ENCODE measurements at places on chromosomes 5 and 9.

- no peaks in the 10 kb centered on the region for H3K27me3 ChIP-seq
- no peaks in the 10 kb centered on the region for H3K36me3 ChIP-seq
- H3K27ac ChIP-seq: peak overlapping the region; percentile 61
- peaks cover 48% of the 10 kb centered on the region for H3K4me1 ChIP-seq
Measured at GRCh38 chr5:76326577-76327302, 76.3 kb upstream of the IQGAP2 start.

DNA sequence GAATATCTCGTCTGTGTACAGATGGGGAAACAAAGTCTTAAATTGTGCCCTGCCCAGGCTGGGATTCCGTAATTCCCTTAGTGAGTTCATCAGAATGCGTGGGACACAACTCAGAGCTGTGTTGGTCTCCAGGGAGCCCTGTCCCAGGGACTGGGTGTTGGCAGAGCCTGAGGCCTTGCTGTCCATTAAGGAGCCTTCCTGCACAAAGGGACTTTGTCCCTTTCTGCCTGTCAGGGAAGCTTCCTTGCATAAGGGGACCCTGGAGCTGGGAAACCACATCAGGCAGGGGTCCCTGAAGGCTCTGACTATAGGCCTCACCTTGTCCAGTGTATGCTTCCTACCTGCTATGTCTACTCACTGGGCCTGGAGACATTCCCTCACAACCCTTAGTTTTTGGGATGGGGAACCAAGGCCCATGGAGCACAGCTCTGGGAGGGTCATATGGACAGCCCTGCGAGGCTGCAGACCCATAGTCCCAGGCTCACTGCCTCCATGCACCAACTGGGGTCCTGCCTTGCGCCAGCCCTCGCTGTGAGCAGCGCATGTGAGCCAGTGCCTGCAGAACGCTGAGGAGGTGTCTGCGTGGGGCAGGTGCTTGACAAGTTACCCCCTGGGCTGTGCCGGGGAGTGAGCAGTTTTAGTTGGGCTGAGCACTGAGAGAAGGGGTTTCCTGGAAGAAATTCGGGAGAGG is 1.6 kb downstream of the CARD19 start:
- peak overlapping the region; percentile 89 for H3K27ac ChIP-seq
- H3K27me3 ChIP-seq: no peaks in the 10 kb centered on the region
- no peaks in the 10 kb centered on the region for H3K36me3 ChIP-seq
- no peak for DNase-seq
- peak overlapping the region; percentile 79 for H3K4me3 ChIP-seq

DNA sequence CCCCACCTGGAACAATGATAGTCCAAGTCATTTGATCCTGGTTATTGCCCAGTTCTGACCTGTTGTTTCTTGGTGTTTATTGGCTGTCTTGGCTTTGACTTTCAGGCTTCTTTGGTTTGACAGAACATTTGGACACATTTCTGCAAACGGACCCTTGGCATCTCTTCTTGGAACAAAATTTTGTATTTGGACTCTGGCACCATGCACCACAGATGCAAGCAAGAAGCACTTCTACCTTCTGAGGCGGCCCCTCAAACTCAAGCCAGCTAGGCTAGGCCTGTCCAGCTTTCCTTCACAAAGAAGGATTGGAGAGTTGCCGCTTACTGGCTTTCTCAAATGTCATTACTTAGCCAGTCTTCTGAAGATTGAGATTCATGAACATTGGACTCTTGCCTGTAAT is 23.1 kb upstream of the FGF10 start:
- H3K27me3 ChIP-seq: no peaks in the 10 kb centered on the region
- H3K36me3 ChIP-seq: no peaks in the 10 kb centered on the region
- no peak for DNase-seq
- H3K4me1 ChIP-seq: no peaks in the 10 kb centered on the region
- no peak overlapping the region for H3K4me3 ChIP-seq

- no peaks in the 10 kb centered on the region for H3K36me3 ChIP-seq
- no peak for DNase-seq
- no peak overlapping the region for H3K27ac ChIP-seq
- no peaks in the 10 kb centered on the region for H3K27me3 ChIP-seq
- H3K4me3 ChIP-seq: no peak overlapping the region
- no peaks in the 10 kb centered on the region for H3K4me1 ChIP-seq
Measured at GRCh38 chr9:106438928-106439327, 424.0 kb upstream of the ZNF462 start.

DNA sequence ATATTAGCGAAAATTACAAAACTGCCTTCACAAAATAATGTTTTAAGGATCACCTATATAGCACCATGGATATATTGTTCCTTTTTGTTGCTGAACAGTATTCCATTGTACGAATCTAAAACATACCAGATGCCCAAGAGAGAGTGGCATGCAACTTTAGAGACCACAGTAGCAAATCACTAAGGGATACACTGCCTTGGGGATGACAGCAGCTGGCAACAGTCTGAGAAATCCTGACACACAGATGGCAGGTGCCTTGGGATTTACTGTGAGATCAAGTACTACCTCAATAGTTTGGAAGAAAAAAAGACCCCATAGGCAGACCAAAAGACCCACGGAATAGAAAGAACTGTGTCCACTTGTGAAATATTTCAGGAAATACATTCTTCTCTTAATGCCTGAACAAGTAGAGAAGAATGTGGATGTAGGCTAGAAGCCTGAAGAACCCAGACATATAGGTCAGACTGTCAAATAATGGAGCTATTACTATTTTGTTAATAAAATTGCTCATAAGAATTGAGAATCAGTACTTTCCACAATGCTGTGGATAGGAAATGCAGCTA is 53.4 kb downstream of the PLPP1 start:
- no peak for DNase-seq
- no peaks in the 10 kb centered on the region for H3K4me1 ChIP-seq
- no peak overlapping the region for H3K27ac ChIP-seq
- no peak overlapping the region for H3K4me3 ChIP-seq
- H3K36me3 ChIP-seq: no peaks in the 10 kb centered on the region
- no peaks in the 10 kb centered on the region for H3K27me3 ChIP-seq

- no peak overlapping the region for H3K4me3 ChIP-seq
- no peaks in the 10 kb centered on the region for H3K36me3 ChIP-seq
- no peaks in the 10 kb centered on the region for H3K27me3 ChIP-seq
- H3K27ac ChIP-seq: peak overlapping the region; percentile 73
- peaks cover 21% of the 10 kb centered on the region for H3K4me1 ChIP-seq
Measured at GRCh38 chr5:132020568-132021339, 9.3 kb upstream of the ACSL6 start.

DNA sequence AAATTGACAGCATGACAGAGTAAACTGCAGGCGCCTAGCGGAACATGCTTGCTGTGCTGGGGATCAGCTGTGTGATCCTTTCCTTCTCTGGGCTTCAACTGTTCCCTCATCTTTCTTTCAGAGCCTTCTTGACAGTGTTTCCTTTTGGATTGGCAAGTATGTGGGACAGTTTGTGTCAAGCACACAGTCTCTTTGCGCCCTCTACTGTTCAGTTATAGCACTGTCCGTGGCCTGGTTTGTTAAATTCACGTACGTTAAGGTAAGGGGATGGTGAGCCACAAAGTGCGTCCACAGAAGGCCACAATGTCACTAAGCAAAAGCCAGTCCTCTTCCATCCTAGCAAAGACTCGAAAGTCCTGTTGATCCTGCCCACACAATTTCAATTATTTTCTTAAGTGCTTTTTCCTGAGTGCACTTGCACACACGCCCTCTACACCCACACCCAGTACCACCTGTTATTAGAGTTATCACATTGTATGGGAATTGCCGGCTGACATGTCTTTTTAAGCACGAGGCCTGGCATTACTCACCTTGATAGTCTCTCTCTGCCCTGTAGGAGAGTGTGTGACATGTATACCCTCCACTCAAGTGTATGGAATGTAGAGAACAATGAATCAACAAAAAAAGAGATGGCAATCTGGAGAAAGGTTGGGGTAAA is 22.5 kb upstream of the PTPN3 start:
- no peaks in the 10 kb centered on the region for H3K36me3 ChIP-seq
- no peak overlapping the region for H3K27ac ChIP-seq
- H3K4me3 ChIP-seq: no peak overlapping the region
- H3K4me1 ChIP-seq: no peaks in the 10 kb centered on the region

DNA sequence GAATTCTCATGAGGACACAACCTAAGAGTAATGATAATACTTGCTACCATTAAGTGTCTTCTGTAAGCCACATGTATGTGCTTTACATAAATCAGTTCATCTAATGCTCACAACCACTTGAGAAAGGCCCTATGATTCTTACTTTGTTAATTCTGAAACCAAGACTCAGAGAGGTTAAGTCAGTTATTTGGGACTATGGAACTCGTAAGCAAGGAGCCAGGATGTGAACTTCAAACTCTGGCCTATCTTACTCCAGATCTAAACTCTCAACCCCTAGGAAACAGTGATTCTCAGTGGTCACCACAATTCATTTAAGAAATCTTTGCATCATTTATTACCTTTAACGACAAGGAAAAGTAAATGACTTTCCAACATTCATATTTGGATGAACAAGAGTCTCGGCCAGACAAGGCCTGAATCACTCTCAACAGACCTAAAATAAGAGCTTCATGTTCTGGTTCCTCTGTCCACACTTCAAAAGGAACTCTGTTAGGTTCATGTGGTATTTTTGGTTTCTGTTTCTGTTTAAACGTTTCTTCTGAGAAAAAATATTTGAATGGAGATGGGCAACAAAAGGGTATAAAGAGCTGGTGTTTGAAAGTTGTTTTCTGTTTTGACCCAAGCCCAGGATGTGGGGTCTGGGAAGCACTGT is 104.8 kb downstream of the LPAR1 start:
- H3K4me1 ChIP-seq: no peaks in the 10 kb centered on the region
- H3K4me3 ChIP-seq: no peak overlapping the region
- no peak for DNase-seq
- H3K36me3 ChIP-seq: no peaks in the 10 kb centered on the region
- H3K27ac ChIP-seq: no peak overlapping the region

DNA sequence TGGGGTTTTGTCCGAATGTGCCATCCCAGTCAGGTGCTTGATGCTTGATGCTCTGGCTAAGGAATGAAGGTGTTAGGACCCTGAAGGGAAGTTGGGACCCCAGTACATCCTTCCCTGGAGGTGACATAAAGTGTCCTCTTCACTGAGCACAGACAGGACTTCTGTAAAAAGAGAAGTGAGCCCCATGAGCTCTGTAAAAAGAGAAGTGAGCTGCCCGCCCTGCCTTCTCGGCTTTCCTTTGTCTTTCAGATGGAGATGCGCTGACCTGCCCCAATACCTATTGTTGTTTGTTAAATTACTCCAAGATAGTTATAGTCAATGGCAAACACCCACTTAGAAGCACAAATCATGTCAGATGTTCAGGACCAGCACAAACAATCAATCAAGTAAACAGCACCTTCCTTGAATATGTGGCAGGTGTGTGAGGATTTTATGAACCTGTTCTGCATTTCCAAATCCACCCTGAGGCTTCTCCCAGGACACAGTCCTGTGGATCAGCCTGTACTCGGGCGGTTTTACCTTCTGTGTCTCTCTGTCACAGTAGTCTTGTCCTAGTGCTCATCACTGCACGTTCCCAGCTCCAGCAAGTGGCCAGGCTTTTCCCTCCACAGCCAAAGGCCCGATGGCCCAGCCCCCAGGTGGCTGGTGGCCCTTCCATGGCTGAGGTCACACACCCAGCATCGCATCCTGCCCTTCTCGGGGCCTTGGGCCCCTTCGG is 191.4 kb downstream of the MTRR start:
- H3K27ac ChIP-seq: no peak overlapping the region
- H3K27me3 ChIP-seq: no peaks in the 10 kb centered on the region
- H3K4me3 ChIP-seq: no peak overlapping the region
- no peaks in the 10 kb centered on the region for H3K4me1 ChIP-seq
- H3K36me3 ChIP-seq: no peaks in the 10 kb centered on the region

DNA sequence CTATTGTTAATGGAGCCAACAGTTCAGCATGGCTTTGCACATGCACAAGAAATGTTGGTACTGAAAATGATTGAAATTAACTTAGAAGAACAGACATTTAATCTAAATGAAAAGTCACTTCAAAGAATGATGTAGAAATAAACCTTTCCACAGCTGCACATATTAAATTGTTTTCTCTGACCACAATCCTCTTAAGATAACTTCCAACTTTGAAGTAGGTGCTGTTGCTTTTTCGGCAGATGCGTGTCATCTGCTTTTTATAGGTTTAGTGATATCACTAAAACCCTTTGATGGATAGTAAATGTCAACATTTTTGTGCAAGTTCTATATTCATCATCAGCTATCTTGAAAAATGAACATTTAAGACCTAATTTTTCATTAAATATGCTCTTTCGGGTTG is 25.3 kb upstream of the SLC1A3 start:
- H3K27ac ChIP-seq: no peak overlapping the region
- no peaks in the 10 kb centered on the region for H3K27me3 ChIP-seq
- DNase-seq: no peak
- no peaks in the 10 kb centered on the region for H3K36me3 ChIP-seq
- H3K4me1 ChIP-seq: no peaks in the 10 kb centered on the region

GRCh38 chr5:1515311-1515920 is 8.3 kb downstream of the LPCAT1 start:
- no peak for DNase-seq
- H3K4me3 ChIP-seq: no peak overlapping the region
- no peak overlapping the region for H3K27ac ChIP-seq
- H3K36me3 ChIP-seq: peaks cover 21% of the 10 kb centered on the region

- no peak overlapping the region for H3K4me3 ChIP-seq
- H3K36me3 ChIP-seq: peaks cover 3% of the 10 kb centered on the region
- DNase-seq: peak; percentile 53
- H3K27ac ChIP-seq: peak overlapping the region; percentile 64
- peaks cover 31% of the 10 kb centered on the region for H3K4me1 ChIP-seq
Measured at GRCh38 chr5:151094030-151094851, 13.4 kb upstream of the TNIP1 start.

DNA sequence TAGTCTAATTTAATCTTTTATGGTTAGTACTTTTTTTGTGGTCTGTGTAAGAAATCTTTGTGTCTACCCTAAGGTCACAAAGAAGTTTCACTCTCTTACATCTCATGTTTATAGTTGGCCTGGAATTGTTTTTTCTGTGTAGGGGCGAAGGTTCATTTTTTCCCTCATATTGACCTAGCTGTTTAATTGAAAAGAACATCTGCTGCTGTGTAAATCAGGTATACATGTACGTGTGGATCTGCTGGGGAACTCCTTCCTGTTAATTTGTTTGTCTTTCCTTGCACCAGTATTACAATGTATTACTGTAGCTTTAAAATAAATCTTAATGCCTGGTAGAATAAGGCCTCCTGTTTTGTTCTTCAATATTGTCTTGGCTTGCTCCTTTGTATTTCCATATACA is 37.8 kb downstream of the EXOSC2 start:
- no peaks in the 10 kb centered on the region for H3K27me3 ChIP-seq
- no peaks in the 10 kb centered on the region for H3K36me3 ChIP-seq
- no peak overlapping the region for H3K27ac ChIP-seq
- no peaks in the 10 kb centered on the region for H3K4me1 ChIP-seq
- no peak for DNase-seq

DNA sequence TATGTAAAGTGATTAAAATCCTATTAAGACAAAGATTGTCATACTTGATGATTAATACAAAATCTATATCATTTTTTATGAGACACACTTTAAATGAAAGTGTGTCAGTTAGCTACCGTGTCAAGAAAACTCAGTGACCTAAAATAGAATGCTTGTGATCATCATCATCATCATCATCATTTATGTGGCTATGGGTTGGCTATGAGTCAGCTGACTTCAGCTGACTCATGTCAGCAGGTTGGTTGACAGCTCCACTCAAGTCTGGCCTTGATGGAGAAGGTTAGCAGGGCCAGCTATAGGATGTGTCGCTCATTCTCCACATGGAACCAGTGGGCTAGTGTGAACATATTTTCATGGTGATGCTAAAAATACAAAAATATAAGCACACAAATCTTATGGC is 43.8 kb upstream of the ZNF300 start:
- H3K4me1 ChIP-seq: no peaks in the 10 kb centered on the region
- no peak overlapping the region for H3K4me3 ChIP-seq
- H3K27ac ChIP-seq: no peak overlapping the region
- H3K27me3 ChIP-seq: no peaks in the 10 kb centered on the region
- H3K36me3 ChIP-seq: no peaks in the 10 kb centered on the region

- no peaks in the 10 kb centered on the region for H3K27me3 ChIP-seq
- H3K27ac ChIP-seq: no peak overlapping the region
- no peaks in the 10 kb centered on the region for H3K4me1 ChIP-seq
- no peak for DNase-seq
- H3K4me3 ChIP-seq: no peak overlapping the region
Measured at GRCh38 chr5:107330903-107331302, 339.8 kb downstream of the EFNA5 start.

Measured in effector memory CD4-positive, alpha-beta T cell (primary cell).